Activated T-cell treated with anti-CD3 and anti-CD28 coated beads, Interleukin-2, amount 50 U/mL, for 1 hour (primary cell): ENCODE measurements at places on chromosomes 1 and 21.

- no peak for DNase-seq
Measured at GRCh38 chr1:210250665-210250997, 18.0 kb downstream of the SERTAD4 start.

DNA sequence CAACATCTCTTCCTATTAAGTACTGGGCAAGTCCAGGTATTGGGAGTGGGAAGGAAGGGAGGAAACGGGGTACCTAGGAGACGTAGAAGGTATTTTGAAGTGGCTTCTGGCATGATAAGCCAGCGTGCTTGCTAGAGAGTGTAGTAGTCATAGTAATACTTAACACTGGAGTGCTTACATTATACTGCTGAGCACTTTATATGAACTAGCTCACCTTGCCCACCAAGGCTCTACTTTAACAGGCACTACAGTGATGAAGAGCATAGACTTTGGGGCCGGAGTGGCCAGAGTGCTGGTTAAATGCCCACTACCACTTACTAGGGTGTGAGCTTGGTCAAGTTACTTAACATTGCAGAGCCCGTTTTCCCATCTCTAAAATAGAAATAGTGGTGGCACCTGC is 61.7 kb downstream of the ACP6 start:
- no peak for DNase-seq

- no peak for DNase-seq
Measured at GRCh38 chr1:48462716-48463302, 9.2 kb downstream of the SPATA6 start.

DNA sequence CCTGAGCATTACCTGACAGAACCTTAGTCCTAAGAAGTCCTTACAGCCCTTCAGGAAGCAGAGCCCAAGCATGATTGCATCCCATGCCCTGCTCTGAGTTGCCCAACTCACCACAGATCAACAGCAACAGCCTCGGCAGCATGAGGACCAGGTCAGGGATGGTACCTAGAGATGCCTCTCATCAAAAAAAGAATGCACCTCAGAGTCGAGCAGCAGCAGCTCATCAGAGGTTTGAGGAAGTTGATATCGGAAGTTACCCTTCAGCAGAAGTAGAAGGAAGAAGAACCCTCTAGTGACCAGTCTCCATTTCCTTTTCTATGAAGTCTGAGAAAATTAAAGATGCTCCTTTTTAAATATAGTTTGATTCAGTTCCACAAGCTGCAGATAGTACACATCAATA is at the start of gene FCRL1:
Gene FCRL1, minus strand, starts transcription at position 225 of the 400 bp plus-strand sequence. Its CDS starts 83 bp downstream, at position 142.
- DNase-seq: no peak

GRCh38 chr1:26690576-26691031 is 5.2 kb upstream of the ARID1A start:
- DNase-seq: no peak

GRCh38 chr1:35577071-35577998 is 4.2 kb downstream of the TFAP2E start:
- DNase-seq: peak; percentile 57

DNA sequence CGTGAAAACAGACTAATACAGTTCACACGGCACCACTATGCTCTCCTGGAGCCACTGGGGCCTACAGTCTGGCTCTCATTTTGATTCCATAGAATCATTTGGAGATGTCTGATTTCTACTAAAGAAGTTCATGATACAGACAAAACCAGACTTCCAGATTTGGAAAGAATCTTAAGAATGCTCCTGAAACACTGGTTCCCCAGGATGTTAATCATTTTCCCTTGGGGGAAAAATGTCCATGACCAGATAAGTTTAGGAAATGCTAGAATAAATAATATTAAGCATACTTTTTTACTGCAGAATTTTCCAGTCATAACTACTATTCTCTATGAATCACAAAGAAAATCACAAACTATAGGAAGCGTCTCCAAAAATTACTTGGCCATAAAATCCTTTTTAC is 63.0 kb upstream of the RGS7 start:
- DNase-seq: no peak

DNA sequence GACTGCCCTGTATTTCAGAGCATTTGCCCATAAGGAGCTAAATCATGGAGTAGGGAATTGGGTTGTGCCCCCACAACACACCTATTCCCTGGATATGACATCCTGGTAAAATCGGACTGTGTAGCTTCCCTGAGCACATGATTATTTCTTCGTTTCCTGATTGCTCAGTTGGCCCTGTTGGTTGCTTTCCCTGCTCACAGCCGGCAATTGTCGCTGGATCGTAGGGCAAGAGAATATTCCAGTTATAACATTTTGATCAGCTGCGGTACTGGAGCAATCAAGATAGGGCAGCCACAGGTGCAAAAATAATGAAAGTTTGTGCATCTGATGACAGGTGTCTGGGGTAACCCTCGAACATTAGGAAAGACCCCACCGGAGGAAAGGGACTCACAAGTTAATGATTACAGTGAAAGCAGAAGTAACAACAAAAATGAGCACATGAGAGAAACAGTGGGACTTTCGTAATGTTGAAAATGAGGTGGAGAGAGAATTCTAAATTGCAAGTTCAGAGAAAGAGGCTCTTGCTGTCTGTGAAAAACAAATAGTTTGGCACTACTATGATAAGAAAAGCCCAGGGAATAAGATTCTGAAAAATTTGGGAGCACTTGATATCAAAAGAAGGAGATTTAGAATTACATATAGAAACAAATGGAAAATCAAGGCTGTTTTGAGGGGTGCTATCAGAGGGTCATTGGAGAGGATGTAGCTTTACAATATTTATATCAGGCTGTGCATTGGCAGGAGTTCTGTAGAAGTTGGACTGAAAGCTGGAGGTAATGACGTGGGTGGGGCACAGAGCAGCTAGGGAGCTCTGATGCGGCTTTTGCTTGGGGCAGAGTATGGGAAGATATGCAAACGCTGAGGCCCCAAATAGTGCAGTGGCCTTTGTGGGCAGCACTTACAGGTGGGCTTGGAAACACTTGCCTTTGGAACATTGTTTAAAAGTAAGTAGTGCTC is at the start of gene MAB21L3:
Gene MAB21L3, plus strand, starts transcription at position 833 of the 957 bp plus-strand sequence. CDS start 1,217 bp downstream, outside the sequence.
- no peak for DNase-seq

- no peak for DNase-seq
Measured at GRCh38 chr1:14850563-14850962, 252.1 kb downstream of the KAZN start.

DNA sequence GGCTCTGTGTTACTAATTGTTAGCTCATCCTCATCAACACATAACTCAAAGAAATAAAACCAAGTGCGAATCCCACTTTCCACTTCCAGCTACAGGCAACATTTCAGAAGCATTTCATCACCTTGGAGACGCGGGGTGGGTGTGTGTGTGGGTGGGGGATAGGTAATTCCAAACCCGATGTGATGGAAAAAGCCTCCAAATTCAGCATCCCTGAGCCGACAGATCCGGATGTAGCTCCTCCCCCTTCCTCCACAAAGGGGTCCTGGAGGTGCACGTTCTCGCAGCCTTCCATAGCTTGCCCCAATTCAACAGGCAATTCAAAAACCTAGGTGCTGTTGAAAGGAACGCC is 486 bp downstream of the HSPA13 start:
- DNase-seq: no peak

DNA sequence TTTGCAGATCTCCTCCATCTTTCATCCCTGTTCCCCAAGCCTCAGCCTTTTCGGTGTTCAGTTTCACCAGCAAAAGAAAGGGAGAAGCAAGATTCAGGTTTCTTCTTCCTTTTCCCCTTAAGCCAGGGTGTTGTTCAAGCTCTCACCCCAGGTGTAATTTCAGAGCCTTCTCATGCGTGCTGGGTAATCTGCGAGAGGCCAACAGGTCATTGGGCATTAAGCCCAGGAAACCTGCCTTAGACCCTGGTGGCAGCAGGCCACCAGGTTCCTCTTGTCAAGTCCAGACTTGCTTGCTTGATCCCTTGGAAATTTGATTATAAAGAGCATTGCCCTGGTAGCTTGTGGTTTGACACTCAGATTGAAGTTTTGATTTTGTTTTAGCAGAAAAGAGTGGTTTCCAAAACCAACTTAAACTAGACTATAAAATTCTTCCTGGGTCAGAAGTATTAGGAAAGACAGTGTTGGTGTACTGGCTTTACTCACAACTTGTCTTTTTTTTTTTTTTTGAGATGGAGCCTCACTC is 6.9 kb downstream of the AKR1A1 start:
- DNase-seq: no peak

DNA sequence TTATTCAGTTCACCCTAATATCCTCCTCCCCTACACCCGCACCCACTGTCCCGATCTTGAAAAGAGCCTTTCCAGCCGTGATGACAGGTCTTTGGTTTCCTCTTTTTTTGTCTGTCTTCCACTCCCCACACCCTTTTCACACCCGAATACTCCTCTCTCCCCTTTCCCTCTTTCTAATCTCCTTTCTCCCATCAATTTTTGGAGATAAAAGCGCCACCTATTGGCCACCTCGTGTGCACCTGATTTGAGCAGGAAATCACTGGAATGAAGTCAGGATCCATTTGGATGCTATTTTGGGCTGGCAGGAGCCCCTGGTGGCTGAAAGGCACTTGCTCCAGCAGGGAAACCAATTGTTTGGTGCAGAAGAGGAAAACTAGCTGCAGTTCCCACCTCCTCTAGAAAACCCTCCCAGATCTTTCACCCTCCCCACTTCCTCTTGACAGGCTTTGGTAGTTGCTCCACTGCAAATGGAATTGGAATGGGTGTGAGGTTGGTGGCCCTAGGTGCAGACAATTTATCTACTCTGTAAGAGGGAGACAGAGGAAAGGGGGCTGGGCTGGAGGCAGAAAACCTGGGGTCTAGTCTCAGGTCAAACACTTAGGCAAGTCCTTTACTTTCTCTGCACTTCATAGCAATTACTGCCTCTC is 8.4 kb downstream of the FOXE3 start:
- DNase-seq: no peak

GRCh38 chr1:66283622-66284041 is 250.3 kb upstream of the SGIP1 start:
- DNase-seq: no peak

GRCh38 chr1:109643385-109644230 is 12.3 kb upstream of the GSTM4 start:
- peak; percentile 89 for DNase-seq

DNA sequence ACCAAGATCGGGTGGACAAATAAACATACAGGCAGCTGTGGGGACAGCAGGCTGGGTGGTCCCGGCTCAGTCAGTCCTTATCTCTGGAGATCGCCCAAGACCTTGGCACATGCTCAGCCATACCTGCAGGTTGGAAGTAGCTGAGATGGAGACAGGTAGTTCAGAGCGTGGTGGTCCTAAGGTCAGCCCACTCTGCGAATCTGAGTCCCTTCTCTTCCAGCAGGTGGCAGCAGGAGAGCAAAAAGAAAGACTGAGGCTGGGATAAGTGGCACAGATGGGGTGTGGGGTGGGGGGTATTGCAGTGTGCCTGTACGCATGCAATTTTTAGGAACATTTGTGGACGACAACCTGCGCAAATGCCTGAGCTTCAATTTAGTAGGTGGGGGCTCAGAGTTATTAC is 104.9 kb downstream of the TENT5C start:
- no peak for DNase-seq
